ENCODE measurements at places on chromosomes 4 and X.

DNA sequence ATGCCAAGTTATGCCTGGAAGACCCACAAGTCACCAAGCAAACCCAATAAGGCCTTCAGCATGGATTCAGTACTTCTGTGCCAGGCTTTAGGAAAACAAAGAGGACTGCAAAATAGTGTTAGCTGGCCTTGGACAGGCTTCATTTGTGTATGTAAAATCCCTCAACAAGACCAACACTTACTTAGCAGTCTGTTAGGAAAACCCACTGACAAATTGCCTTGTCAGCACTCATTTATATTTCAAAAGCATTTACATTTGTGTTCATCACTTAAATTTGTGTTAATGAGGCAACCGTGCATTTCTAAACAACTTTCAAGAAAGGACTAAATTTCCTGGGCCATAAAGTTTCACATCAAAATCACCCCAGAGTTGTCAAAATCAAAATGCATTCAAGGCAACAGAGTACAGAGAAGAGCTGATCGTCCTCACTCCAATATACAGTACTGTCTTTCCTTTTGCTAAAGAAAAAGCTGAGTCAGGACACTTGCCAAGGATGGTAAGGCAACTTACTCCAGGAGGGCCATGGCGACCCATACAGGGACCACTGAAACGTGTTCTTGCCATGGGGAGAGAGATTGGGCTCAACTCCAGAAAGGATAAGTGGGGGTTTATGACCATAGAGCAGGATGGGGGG, 1.6 kb downstream of the S100G start:
- no peak for DNase-seq

- DNase-seq = no peak
Observed at GRCh38 chr4:31175242-31175910, 455.2 kb downstream of the PCDH7 start.

- peak; percentile 84 for DNase-seq
Observed at GRCh38 chrX:39859991-39860861, 237.5 kb downstream of the BCOR start.

DNA sequence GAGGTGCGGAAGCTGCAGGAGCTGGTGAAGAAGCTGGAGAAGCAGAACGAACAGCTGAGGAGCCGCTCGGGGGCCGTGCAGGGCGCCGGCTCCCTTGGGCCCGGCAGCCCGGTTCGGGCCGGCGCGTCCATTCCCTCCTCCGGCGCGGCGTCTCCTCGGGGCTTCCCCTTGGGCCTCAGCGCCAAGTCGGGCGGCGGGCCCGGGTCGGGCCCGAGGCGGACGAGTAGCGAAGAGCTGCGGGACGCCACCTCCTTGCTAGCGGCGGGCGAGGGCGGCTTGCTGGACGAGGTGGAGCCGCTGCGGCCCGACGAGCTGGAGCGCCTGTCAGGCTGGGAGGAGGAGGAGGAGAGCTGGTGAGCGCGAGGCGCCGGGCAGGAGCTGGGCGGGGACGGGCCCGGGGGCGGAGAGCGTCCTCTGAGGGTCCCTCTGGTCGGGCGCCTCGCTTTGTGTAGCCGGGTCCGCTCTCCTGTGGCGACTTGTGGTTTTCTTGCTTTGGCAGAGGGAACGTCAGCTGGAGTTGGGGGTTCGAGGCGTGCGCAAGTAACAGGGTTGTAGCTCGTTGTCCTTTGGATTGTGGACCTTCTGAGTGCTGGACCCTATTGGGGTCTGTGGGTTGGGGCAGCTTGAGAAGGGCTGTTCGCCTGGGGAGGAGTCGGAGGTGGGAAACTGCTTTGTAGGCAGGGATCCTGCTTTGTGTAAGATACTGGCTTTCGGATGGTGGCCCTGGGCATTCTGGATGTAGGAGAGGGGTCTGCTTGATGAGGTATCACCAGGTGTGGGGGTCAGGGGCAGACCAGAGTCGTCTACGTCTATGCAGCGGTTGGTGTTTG, 662 bp downstream of the SLAIN2 start:
- peak; percentile 19 for DNase-seq

DNA sequence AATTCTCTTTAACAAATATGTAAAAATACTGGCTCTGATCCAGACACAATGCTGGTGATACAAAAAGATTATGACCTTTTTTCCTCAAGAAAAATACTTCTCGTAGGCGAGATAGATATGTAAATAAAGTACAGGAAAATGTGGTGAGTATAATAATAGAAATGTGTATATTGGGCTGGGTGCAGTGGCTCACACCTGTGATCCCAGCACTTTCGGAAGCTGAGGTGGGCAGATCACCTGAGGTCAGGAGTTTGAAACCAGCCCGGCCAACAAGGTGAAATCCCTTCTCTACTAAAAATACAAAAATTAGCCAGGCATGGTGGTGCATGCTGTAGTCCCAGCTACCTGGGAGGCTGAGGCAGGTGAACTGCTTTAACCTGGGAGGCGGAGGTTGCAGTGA, 55.0 kb downstream of the MRPL1 start:
- no peak for DNase-seq

GRCh38 chrX:69170319-69170718, 5.1 kb upstream of the PJA1 start:
- no peak for DNase-seq

Data from Jurkat, Clone E6-1 (cell line).